Fibroblast of gingiva (primary cell): ENCODE measurements at places on chromosomes 16 and 17.

- DNase-seq = no peak
Observed at GRCh38 chr17:55271958-55272710, 7.4 kb downstream of the HLF start.

- DNase-seq = no peak
Observed at GRCh38 chr16:53864819-53865493, 161.0 kb downstream of the FTO start.

DNA sequence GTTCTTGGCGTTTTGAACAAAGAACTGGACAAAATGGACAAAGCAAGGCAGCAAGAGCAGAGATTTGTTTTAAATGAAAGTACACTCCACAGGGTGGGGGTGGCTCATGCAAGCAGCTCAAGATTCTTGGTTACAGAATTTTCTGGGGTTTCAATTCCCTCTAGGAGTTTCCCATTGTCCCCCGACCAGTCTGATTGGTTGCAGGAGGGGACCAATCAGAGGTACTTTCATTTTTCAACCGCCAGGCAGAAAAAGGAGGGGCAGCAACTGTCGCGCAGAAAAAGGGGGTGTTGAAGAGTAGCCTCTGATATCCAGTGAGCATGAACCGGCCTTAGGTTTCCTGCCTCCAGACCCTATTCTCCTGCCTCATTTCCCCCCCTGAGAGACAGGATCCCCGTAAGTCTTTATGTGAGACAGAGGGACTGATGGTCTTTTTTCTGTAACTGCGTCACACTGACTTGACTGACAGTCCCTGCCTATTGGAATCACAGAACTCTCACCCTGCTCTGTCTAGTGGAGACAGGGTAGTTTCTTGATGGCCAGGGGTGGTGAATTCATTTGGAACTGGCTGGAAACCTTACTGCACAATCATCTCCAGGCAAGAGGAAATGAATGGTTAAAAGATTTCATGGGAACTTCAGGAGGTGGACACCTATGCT lies 59.4 kb upstream of the ALOX12 start:
- DNase-seq = peak; percentile 44

- no peak for DNase-seq
Observed at GRCh38 chr16:10876315-10876714, 687 bp upstream of the CIITA start.

DNA sequence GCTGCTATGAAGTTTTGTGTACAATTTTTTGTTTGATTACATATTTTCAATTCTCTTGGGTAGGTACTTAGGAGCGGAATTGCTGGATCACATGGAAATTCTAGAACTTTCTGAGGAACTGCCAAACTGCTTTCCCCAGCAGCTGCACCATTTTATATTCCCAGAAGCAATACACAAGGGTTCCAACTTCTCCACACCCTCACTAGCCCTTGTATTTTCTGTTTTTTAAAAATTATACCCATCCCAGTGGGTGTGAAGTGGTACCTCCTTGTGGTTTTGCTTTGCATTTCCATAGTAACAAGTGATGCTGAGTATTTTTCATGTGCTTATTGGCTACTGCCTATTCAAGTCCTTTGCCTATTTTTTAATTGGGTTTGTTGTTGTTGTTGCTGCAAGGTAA lies 20.9 kb downstream of the NACA2 start:
- DNase-seq = no peak

DNA sequence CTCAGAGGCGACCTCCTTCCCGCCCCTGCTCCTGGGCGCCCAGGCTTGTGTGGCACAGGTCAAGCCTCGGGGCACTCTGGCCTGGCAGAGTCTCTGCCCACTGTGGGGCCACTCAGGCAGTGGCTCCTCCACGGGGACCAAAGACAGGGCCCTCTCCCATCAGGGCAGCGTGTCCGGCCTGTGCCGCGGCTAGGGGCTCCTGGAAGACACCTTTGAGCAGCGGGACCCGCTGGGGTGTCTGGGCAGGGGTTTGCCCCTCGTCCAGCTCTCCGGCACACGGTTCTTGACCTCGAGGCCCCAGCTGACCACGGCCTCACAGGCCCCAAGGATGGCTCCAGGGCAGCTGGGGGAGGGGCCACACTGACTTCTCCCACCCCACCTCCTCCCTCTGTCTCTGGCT lies 24.7 kb upstream of the SSTR5 start:
- no peak for DNase-seq

- no peak for DNase-seq
Observed at GRCh38 chr17:21096874-21097273, 29.9 kb upstream of the DHRS7B start.

- peak; percentile 71 for DNase-seq
Observed at GRCh38 chr17:47821424-47822391, at the start of gene OSBPL7. TSS of gene OSBPL7 (minus strand) at chr17:47821794. CDS start at chr17:47820278, 1,516 bp downstream.

DNA sequence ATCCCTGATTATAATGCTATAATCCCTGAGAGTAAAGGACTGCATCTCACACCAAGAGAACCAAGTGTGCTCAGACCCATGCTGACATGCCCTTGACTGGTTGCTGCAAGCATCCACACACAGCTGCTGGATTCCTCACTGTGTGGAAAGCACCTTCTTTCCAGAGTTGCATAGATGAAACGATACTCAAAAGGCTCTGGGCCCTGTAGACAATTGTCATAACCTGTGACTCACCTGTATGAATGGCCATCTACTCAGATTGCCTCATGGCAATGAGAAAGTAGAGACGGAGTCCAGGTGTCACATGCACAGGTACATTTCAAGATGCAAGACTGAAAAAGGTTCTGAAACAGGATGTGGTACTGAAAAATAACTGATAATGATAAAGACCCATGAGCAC lies 58.1 kb downstream of the MPHOSPH6 start:
- no peak for DNase-seq

DNA sequence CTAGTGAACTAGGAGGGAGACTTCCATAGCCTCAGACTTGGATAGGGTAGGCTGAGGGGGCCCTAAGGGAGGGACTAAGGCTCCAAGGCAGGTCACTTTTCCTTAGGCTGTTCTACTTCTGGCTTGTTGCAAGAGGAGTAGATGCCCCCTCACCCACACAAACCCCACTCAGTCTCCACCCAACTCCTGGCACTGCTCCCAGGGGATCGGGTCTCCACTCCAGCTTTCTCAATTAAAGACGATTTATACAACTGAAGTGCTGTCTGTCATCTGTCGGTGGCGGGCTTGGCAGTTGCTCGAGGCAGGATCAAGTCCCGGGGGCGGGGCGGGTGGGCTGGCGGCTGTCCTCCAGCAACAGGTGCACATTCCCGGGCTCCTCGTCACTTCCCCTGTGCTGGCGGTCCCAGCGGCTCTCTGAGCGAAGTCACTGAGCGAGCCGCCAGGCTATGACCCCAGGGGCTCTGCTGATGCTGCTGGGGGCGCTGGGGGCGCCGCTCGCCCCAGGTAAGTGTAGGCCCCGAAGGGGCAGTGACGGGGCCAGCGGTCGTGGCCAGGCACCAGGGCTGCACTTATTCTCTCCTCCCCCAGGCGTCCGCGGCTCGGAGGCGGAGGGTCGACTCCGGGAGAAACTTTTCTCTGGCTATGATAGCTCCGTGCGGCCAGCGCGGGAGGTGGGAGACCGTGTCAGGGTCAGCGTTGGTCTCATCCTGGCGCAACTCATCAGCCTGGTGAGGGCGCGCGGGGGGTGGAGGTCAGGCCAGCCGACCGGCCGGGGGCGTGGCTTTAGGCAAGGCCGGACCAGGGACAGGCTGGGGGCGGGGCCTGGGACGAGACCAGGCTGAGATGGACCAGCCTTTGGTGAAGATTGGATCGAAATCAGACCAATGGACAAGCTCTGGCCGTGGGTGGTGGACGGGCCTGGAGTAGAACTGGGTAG lies at the start of gene CHRNB1:
CHRNB1 (plus strand) TSS at position 380 of the 937 bp plus-strand sequence; CDS start at position 447, 67 bp downstream.
- DNase-seq = peak; percentile 31
